ENCODE measurements at places on chromosomes 1 and 21. TPM values are rescaled to one million over a fixed set of nuclear protein-coding genes. Genes with fewer than 3 reads are reported as not detected.

- DNase-seq = no peak
Observed at GRCh38 chr1:162568802-162569201, 7.3 kb downstream of the UAP1 start.

The FOXJ3 gene
- total RNA-seq = 18.1 TPM

GRCh38 chr1:228198977-228199590 is 8.8 kb upstream of the OBSCN start:
- no peak for DNase-seq

- no peak for DNase-seq
Observed at GRCh38 chr1:86200901-86201300, 44.3 kb upstream of the COL24A1 start.

The PGBD5 gene
- total RNA-seq = 0.38 TPM

- no peak for DNase-seq
Observed at GRCh38 chr1:63779338-63780211, 5.8 kb downstream of the ROR1 start.

GRCh38 chr1:33347650-33347992 is 26.7 kb upstream of the A3GALT2 start:
- no peak for DNase-seq

DNA sequence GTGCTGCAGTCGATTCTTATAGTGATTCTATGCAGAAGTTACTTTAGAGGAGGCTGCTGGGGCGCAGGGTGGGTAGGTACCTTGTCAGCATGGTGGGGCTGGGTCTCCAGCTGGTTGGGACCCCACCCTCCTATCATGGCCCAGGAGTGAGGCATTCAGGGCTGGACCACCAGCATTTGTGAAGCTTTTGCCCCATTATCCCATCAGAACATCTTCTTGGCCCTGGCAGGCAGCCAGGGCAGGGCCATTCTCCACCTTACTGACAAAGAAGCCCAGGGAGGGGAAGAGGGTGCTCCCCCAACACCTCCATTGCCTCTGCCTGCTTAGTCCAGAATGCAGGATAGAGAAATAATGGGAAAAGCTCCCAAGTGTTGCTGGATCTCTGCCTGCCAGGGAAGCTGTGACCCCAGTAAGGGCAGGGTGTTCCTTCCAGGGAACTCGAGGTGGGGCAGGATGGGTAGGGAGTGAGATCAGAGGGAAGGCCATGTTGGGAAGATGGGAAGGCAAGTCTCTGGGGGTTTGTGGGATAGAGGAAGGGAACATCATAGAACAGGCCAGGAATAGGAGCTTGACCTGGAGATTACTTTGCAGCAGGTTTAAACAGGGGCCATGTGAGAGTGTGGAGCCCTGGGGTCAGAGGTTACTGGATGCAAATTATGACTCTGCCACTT is 16.2 kb upstream of the SLC2A1 start:
- no peak for DNase-seq

GRCh38 chr1:206769304-206769731 is 1.3 kb upstream of the IL19 start:
- DNase-seq = no peak

The OR2T35 gene
- not detected for total RNA-seq

DNA sequence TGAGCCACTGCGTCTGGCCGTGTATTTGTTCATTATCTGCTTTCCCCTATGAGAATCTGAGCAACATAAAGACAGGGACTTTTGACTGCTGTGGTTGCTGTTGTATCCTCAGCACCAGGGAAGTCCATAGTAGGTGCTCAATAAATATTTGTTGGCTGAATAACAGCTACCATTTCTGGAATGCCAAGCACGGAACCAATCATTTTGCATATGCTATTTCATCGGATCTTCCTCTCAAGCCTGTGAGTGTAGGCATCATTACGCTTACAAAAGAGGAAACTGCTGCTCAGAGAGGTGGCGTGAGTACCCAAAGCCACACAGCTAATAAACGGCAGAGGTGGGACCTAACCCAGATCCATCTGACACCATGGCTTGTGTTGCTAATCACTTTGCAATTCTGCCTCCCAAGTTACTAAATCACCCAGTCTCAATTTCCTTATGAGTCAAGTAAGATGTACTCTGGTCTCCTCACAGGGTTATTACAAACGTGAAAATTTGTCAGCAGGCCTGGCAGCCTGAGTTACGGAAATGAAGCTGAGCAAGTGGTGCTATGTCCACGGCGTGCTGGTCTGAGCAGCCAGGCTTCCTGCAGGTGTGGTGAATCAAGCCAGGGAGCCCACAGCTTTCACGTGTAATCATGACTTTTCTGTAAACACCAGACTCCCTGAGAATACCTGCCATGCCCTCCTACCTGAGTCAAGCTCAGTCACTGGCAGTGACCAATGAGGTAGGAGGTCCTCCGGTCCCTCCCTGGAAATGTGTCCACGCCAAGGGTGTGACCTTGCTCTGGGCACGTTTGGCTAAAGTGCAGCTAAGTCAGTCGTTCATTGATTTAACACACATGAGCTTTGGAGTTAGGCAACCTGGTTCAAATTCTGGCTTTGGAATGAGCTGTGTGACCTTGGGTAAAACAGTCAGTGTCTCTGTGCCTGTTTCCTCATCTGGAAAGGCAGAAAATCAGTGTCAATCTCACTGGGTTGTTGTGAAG is 4.8 kb upstream of the RHCE start:
- DNase-seq = no peak

GRCh38 chr1:180185281-180185680 is 30.6 kb downstream of the QSOX1 start:
- no peak for DNase-seq

- no peak for DNase-seq
Observed at GRCh38 chr1:1869469-1869868, 21.4 kb downstream of the GNB1 start.

DNA sequence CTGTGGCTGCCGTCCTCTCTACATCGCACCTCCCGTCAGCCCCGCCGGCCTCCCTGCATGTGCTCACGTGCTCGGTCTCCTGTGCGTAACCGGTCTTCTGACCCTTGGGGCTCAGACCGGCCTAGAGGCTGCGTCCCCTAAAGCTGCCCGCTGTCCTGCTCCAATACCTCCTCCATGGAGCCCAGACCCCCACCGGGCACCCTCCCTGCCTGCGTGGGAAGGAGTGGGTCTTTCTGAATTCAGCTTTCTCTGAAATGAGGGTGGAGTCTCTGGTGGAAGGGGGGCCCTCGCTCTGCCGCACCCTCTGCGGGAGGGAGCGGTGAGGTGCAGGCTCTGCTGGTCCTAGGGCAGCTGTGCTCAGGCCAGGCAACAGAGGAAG is 18.7 kb upstream of the POFUT2 start:
- DNase-seq = no peak

- no peak for DNase-seq
Observed at GRCh38 chr1:8431019-8431418, 113.1 kb downstream of the SLC45A1 start.

Measured in dermis microvascular lymphatic vessel endothelial cell (primary cell).